ENCODE measurements at places on chromosomes 12 and 14. TPM values are rescaled to one million over a fixed set of nuclear protein-coding genes. Genes with fewer than 3 reads are reported as not detected.

The BICDL1 gene
- total RNA-seq, result 64.8 TPM

The OAS1 gene
- 146 TPM for total RNA-seq

The RAPGEF3 gene
- 0.24 TPM for total RNA-seq

The OAS2 gene
- total RNA-seq, result 237 TPM

The ANO2 gene
- not detected for total RNA-seq

The AQP6 gene
- total RNA-seq, result not detected

The ZNF140 gene
- total RNA-seq, result 17.1 TPM

The EIF2S3B gene
- 2.3 TPM for total RNA-seq

The NELL2 gene
- total RNA-seq, result 43.8 TPM

The DNAJC22 gene
- not detected for total RNA-seq

The CACNA1C gene
- total RNA-seq, result 0.08 TPM

DNA sequence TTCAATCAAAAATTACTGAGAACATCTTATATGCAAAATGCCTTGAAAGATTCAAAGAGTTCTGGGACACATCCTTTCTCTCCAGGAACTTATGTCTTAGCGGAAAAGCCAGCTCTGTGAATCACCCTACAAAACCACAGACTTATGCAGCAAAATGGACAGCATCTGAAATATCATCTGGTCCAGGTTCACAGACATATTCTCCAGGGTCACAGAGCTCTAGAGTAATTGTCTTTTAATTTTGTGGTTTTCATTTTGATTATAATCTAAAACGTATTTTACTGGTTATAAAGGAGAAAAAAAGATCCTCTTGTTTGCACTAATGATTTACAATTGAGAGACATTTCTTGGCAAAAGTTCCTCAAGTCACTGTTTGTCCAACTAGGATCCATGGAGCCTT, 246.2 kb downstream of the MSRB3 start:
- H3K36me3 ChIP-seq, result no peaks in the 10 kb centered on the region
- no peaks in the 10 kb centered on the region for H3K27me3 ChIP-seq
- H3K27ac ChIP-seq, result no peak overlapping the region
- H3K4me1 ChIP-seq, result no peaks in the 10 kb centered on the region
- no peak for DNase-seq
- H3K4me3 ChIP-seq, result no peak overlapping the region

DNA sequence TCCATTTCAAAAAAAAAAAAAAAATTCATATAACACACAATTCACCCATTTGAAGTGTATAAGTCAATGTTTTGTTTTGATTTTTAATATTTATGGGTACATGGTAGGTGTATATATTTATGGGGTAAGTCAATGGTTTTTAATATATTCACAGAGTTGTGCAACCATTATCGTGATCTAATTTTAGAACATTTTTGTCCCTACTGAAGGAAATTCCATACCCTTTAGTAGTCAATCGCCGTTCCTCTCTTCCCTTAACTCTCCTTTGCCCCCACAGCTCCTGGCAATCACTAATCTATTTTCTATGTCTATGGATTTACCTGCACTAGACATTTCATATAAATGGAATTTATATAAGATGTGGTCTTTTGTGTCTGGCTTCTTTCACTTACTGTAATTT, 92.8 kb downstream of the TRAFD1 start:
- DNase-seq, result no peak
- H3K4me1 ChIP-seq, result no peaks in the 10 kb centered on the region
- peaks cover 16% of the 10 kb centered on the region for H3K36me3 ChIP-seq
- no peak overlapping the region for H3K27ac ChIP-seq
- no peaks in the 10 kb centered on the region for H3K27me3 ChIP-seq

- no peak for DNase-seq
- H3K36me3 ChIP-seq, result no peaks in the 10 kb centered on the region
- no peaks in the 10 kb centered on the region for H3K4me1 ChIP-seq
- no peak overlapping the region for H3K27ac ChIP-seq
Measured at GRCh38 chr12:117486840-117487659, 125.6 kb upstream of the NOS1 start.

GRCh38 chr12:78199926-78200325, 369.2 kb downstream of the NAV3 start:
- DNase-seq, result no peak
- H3K4me3 ChIP-seq, result no peak overlapping the region
- H3K4me1 ChIP-seq, result no peaks in the 10 kb centered on the region

DNA sequence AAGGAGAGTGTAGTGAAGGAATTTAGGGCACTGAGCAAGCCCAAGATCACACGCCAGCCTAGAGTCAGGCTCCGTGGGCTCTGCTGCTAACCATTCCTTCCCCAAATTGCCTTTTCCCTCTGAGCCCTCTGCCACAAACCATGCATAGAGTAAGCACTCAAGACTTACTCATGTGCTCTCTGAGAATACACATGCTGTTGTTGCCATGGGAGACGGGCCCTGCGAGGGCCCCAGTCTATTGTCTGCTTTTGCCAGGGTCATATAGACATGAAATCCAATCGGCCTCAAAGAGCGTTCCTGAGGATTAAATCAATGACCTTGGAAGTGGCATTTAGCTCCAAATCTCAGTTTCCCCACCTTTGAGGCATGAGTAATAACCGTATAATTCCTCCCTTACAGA, 48.7 kb upstream of the WSCD2 start:
- no peak overlapping the region for H3K4me3 ChIP-seq
- H3K27me3 ChIP-seq, result peaks cover 13% of the 10 kb centered on the region
- no peaks in the 10 kb centered on the region for H3K4me1 ChIP-seq
- H3K27ac ChIP-seq, result no peak overlapping the region

DNA sequence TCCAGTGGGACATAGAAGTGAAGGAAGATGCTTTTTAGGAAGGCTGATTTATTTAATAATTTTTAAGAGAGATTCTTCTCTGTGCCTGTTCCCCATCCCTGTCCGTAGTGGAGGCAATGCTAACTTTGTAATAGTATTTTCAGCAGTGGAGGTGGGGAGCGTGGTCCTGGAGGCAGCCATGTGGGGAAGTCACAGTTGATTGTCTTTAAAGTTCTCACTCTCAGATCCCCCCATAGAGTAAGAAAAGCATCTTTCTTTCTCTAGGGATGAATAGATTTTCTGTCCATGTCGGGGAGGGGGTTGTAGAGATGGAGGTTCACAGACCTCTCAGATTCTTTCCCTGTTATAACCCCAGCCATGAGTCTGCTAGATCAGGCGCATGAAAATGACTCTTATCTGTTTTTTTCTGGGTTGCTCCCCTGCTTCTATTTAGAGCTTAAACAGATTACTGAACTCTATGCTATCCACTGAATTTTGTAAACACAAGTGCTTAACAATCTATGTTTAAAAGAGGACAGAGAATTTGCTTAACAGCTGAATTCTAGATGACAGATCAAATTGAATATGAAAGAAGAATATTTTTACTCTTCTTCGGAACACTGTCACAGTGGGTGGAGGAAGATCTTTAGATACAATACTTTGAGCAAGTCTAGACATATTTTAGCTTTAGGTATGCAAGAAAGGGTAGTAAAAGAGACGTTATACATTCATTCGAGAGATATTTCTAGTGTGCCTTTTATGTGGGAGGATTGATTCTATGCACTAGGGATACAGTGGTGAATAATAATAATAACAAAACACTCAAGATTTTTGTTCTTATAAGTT, 25.3 kb downstream of the TMEM117 start:
- no peaks in the 10 kb centered on the region for H3K4me1 ChIP-seq
- H3K4me3 ChIP-seq, result no peak overlapping the region
- H3K27ac ChIP-seq, result no peak overlapping the region
- H3K27me3 ChIP-seq, result no peaks in the 10 kb centered on the region
- DNase-seq, result no peak

DNA sequence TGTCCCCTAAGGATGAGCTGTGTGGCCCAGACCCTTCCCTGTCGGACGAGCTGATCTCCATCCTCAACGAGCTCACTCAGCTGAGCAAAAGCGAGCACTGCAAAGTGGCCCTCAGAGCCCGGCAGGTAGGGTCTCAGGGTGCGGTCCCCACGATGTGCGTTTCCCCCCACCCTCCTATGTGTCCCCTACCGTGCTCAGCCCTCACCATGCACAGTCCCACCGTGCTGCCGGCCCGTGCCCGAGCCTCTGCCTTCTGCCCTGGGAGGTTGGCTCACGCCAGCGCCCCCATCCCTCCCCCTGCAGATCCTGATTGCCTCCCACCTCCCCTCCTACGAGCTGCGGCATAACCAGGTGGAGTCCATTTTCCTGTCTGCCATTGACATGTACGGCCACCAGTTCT, 86.6 kb downstream of the FOXN4 start:
- H3K36me3 ChIP-seq, result no peaks in the 10 kb centered on the region
- no peak for DNase-seq
- H3K4me3 ChIP-seq, result no peak overlapping the region
- H3K27me3 ChIP-seq, result no peaks in the 10 kb centered on the region
- H3K4me1 ChIP-seq, result no peaks in the 10 kb centered on the region

- no peak overlapping the region for H3K4me3 ChIP-seq
- DNase-seq, result no peak
- peaks cover 2% of the 10 kb centered on the region for H3K27me3 ChIP-seq
- no peaks in the 10 kb centered on the region for H3K36me3 ChIP-seq
- no peak overlapping the region for H3K27ac ChIP-seq
Measured at GRCh38 chr12:28975564-28976340, 173.3 kb upstream of the FAR2 start.

- H3K4me3 ChIP-seq, result no peak overlapping the region
- no peak for DNase-seq
- no peak overlapping the region for H3K27ac ChIP-seq
- no peaks in the 10 kb centered on the region for H3K27me3 ChIP-seq
Measured at GRCh38 chr12:16218934-16219751, 58.3 kb downstream of the SLC15A5 start.

DNA sequence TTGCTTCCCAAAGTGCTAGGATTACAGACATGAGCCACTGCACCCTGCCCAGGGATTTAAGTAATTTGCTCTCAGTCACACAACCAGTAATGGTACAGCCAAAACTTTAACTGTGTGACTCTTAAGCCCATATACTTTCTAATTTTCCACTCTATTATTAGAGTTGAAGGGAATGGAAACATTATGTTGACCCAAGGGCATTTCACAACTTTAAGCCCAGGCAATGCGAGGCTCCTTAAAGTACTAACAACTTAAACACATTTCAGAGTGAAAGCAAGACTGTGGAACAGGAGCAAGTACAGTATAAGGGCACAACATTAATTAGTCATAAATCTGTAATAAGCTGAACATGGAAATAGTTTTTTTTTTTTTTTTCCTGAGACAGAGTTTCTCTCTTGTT, 39.8 kb downstream of the BAZ1A start:
- H3K27ac ChIP-seq, result no peak overlapping the region
- peaks cover 25% of the 10 kb centered on the region for H3K36me3 ChIP-seq
- no peak for DNase-seq
- no peaks in the 10 kb centered on the region for H3K27me3 ChIP-seq

- peaks cover 12% of the 10 kb centered on the region for H3K4me1 ChIP-seq
- H3K27ac ChIP-seq, result no peak overlapping the region
- H3K4me3 ChIP-seq, result no peak overlapping the region
- H3K27me3 ChIP-seq, result no peaks in the 10 kb centered on the region
- peaks cover 3% of the 10 kb centered on the region for H3K36me3 ChIP-seq
- no peak for DNase-seq
Measured at GRCh38 chr12:120037851-120038250, 48.8 kb downstream of the BICDL1 start.

DNA sequence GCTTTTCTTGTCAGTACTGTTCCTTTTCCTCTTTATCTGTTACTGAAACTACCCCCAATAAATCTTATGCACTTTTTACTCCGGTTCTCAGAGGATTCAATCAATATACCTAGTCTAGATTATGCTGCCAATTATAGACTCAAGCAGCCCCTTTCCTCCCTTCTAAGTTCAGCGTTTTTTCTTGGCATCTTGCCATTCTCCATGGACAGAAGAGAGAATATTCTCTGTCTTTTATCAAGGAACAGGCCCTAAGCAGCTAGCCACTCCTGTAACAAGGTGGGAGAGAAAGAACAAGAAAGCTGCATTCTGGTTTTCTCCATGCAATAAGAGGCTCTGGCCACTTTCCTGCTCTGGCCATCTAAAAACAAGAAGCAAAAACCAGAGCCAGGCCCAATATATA, 263.0 kb upstream of the ALG10 start:
- DNase-seq, result no peak
- no peak overlapping the region for H3K27ac ChIP-seq
- no peaks in the 10 kb centered on the region for H3K27me3 ChIP-seq
- H3K4me1 ChIP-seq, result no peaks in the 10 kb centered on the region
- H3K36me3 ChIP-seq, result no peaks in the 10 kb centered on the region
- no peak overlapping the region for H3K4me3 ChIP-seq

GRCh38 chr12:103712216-103712615, 125.1 kb downstream of the STAB2 start:
- H3K4me1 ChIP-seq, result no peaks in the 10 kb centered on the region
- no peaks in the 10 kb centered on the region for H3K36me3 ChIP-seq
- peaks cover 13% of the 10 kb centered on the region for H3K27me3 ChIP-seq

DNA sequence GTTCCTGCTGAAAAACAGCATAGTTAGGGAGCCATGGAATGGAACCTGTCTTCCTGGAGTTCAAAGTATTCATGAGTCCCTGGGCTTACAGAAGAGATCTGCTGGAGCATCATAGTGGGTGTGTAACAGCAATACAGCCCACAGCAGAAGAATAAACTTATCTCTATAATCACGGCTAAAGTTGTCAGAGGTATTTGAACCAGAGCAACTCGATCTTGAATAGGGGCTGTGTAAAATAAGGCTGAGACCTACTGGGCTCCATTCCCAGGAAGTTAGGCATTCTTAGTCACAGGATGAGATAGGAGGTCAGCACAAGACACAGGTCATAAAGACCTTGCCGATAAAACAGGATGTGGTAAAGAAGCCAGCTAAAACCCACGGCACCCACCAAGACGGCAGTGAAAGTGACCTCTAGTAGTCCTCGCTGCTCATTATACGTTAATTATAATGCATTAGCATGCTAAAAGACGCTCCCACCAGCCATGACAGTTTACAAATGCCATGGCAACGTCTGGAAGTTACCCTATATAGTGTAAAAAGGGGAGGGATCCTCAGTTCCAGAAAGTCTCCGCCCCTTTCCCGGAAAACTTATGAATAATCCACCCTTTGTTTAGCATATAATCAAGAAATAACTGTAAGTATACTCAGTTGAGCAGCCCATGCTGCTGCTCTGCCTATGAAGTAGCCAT, 223.4 kb downstream of the PCNX1 start:
- H3K27me3 ChIP-seq, result no peaks in the 10 kb centered on the region
- no peaks in the 10 kb centered on the region for H3K36me3 ChIP-seq
- peaks cover 14% of the 10 kb centered on the region for H3K4me1 ChIP-seq
- no peak overlapping the region for H3K27ac ChIP-seq

GRCh38 chr12:27284751-27285150, 40.7 kb downstream of the STK38L start:
- DNase-seq, result no peak
- no peak overlapping the region for H3K4me3 ChIP-seq
- peaks cover 3% of the 10 kb centered on the region for H3K4me1 ChIP-seq
- H3K27ac ChIP-seq, result no peak overlapping the region

DNA sequence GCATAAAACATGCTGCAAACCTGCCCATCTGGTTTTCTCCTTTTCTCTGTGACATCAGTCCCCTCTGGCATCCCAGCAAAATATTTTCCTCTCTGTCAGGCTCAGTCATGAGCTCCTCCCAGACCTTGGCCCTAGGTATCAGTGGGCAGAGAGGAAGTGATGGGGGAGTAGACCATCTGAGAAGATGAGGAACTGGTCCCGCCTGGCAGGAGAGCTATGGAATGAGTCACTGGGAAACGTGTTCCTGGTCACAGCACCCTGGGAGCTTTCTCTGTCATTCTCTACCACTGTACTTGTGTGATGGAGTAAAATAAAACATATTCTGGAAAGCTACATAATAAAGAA, 5.0 kb upstream of the SRSF9 start:
- no peaks in the 10 kb centered on the region for H3K36me3 ChIP-seq
- H3K4me3 ChIP-seq, result no peak overlapping the region
- H3K4me1 ChIP-seq, result peaks cover 13% of the 10 kb centered on the region
- H3K27me3 ChIP-seq, result no peaks in the 10 kb centered on the region

- H3K27me3 ChIP-seq, result no peaks in the 10 kb centered on the region
- no peak overlapping the region for H3K27ac ChIP-seq
- H3K36me3 ChIP-seq, result no peaks in the 10 kb centered on the region
- no peak overlapping the region for H3K4me3 ChIP-seq
Measured at GRCh38 chr12:1083889-1084262, 92.9 kb downstream of the ERC1 start.

Data from activated CD8-positive, alpha-beta T cell treated with anti-CD3 and anti-CD28 coated beads, Interleukin-2, amount 10 ng/mL, durations not matched to agents 7 days and 5 days (primary cell).